ENCODE measurements at places on chromosomes 7 and 10.
A peak's percentile ranks its signal among the peaks of the same experiment; 100 is the strongest.

GRCh38 chr7:116785843-116786242 is 76.5 kb upstream of the CAPZA2 start:
- ATAC-seq: no peak

DNA sequence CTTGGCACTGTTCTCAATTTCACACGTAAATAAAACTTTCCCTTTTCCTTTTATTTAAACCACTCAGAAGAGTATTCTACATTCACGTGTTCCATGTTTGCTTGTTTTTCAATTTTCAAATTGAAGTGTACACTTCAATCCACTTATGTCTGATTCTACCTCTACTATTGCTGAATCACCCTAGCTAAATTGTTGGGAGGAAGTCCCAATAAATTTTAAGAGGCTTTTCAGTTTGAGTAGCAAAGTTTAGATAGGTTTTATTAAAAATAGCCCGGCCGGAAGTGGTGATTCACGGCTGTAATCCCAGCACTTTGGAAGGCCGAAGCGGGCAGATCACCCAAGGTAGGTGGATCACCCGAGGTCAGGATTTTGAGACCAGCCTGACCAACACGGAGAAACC is 1414.7 kb upstream of the CELF2 start:
- ATAC-seq: no peak

GRCh38 chr10:74977913-74978847 is 133.3 kb upstream of the SAMD8 start:
- no peak for ATAC-seq

- ATAC-seq: no peak
Measured at GRCh38 chr7:6489612-6490011, 41.9 kb upstream of the DAGLB start.

- ATAC-seq: no peak
Measured at GRCh38 chr7:94266238-94266644, 128.5 kb upstream of the COL1A2 start.

DNA sequence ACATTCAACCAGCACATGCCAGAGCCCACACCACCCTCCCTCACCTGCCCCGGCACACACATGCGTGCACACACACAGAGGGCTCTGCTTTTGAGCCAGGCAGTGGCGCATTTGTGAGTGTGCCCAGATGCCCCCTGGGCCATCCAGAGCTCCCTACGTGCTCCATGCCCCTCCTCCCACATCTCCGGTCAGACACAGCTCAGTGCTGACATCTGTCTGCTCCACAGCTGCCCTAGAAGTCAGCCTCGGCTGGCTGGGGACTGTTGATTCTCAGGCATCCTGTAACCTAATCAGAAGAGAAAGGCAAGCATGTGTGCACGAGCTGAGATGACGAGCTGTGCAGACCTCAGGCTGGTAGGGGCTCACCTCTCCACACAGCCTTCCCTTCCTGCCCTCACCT is 135.1 kb downstream of the ZMIZ1 start:
- peak; percentile 85 for ATAC-seq

DNA sequence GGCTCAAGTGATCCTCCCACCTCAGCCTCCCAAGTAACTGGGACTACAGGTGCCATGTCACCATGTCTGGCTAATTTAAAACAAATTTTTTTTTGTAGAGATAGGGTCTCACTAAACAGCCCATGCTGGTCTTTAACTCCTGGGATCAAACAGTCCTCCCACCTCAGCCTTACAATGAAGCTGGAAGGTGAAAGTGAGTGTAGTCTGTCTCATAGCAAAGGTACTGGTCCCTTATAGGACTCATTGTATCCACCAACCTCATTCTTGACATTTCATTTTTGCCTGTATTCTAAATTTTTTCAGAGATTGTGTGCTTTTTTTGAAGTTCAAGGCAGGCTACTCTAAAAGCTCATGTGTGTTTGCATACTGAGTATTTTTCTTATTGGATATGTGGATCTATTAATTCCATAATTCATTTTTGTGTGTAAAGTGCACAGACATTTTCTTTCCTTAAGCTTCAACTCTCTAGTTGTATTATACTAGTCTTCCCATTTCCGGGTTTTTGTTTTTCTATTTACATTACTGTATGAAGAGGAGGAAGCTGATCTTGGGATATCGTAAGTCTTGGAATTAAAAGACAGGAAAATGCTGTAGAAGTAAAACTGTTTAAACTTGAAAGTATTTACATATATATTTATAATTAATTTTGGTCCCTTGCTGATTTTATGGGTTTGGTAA is 13.3 kb downstream of the KMT2E start:
- ATAC-seq: no peak

GRCh38 chr10:119957451-119957850 is 64.9 kb downstream of the SEC23IP start:
- no peak for ATAC-seq

GRCh38 chr10:22976534-22976933 is 48.7 kb downstream of the ARMC3 start:
- ATAC-seq: peak; percentile 98

Data from SK-N-SH treated with all-trans-retinoic acid at 6 μM for 48 hours (cell line).